Sigmoid colon (tissue), 7 donors: ENCODE measurements at places on chromosomes 2 and 18. TPM values are rescaled to one million over a fixed set of nuclear protein-coding genes. Genes with fewer than 3 reads are reported as not detected.

Gene CRYGD
- total RNA-seq: not detected

GRCh38 chr2:125280265-125280664, 1255.2 kb downstream of the CNTNAP5 start:
- no peak overlapping the region for H3K27ac ChIP-seq
- H3K4me3 ChIP-seq: no peak overlapping the region
- DNase-seq: no peak
- no peaks in the 10 kb centered on the region for H3K27me3 ChIP-seq
- H3K4me1 ChIP-seq: no peaks in the 10 kb centered on the region

Gene LIMS4
- total RNA-seq: 5.5 TPM

- no peaks in the 10 kb centered on the region for H3K36me3 ChIP-seq
- H3K4me3 ChIP-seq: no peak overlapping the region
These were observed 273.2 kb downstream of the BCL2 start for GRCh38 chr18:63046375-63046774.

GRCh38 chr2:170739507-170740046, 24.4 kb downstream of the SP5 start:
- H3K4me3 ChIP-seq: no peak overlapping the region
- no peak for DNase-seq
- H3K36me3 ChIP-seq: no peaks in the 10 kb centered on the region
- no peaks in the 10 kb centered on the region for H3K4me1 ChIP-seq

DNA sequence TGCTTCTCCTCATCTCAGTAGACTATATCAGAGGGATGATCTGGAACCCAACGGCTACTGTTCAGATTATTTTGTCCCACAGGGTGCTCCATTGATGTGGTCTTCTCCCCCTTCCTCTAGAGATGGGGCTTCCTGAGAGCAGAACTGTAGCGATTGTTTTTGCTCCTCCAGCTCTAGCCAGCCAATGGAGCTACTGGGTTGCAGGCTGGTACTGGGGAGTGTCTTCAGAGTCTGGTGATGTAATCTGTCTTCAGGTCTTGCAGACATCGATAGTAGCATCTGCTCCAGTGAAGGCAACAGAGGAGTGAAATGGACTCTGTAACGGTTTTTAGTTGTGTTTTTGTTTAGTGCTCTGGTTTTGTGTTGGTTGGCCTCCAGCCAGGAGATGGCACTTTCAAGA, 621.9 kb downstream of the RNF144A start:
- H3K27ac ChIP-seq: no peak overlapping the region
- no peaks in the 10 kb centered on the region for H3K4me1 ChIP-seq
- no peak overlapping the region for H3K4me3 ChIP-seq
- no peak for DNase-seq

GRCh38 chr18:45167631-45168280, 447.5 kb upstream of the SLC14A2 start:
- no peaks in the 10 kb centered on the region for H3K36me3 ChIP-seq
- H3K27me3 ChIP-seq: no peaks in the 10 kb centered on the region
- DNase-seq: no peak
- no peak overlapping the region for H3K27ac ChIP-seq
- H3K4me3 ChIP-seq: no peak overlapping the region
- H3K4me1 ChIP-seq: peaks cover 16% of the 10 kb centered on the region

- H3K4me3 ChIP-seq: no peak overlapping the region
- no peaks in the 10 kb centered on the region for H3K36me3 ChIP-seq
- no peak for DNase-seq
These were observed 6.9 kb downstream of the CEP68 start for GRCh38 chr2:65062843-65063825.

DNA sequence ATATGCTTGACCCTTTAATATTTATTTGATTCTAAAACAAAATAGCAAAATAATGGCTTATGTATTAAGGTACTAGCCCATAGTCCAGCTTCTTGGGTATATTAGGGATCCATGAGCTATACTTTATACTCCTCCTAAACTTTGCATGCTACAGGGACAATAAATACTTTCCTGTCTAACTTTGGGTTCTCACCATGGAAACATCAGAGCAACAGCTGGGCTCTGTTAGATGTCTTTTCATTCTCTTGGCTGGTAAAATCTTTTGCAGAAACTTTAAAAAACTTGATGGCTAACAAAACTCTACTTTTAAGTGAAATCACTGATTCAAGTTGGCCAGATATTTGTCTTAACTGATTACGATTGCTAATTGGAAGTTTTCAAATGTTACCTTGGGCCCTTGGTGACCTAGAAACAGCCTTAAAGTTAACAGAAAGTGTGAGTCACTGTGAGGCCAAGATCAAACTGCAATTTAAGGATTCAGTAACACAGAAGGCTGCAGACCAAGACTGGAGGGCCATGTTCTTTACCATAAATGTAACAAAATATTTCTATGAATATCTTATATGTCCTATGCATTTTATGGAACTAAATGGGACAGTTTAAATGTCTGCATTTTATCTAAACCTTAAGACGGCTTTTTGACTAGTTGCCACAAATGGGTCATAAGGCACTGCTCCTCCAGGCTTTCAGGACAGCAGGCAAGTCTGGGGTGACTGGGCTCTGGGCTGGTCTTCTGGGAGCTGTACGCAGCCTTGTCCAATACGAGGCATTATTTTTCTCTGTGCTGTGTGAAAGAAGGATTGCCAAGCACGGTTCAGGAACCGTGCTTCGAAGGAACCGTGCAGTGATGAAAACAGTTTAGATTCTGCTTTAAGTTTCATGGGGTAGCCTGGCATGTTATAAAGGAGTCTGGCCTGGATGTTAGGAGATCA, 188.5 kb downstream of the TPGS2 start:
- DNase-seq: no peak
- H3K27me3 ChIP-seq: no peaks in the 10 kb centered on the region
- no peaks in the 10 kb centered on the region for H3K36me3 ChIP-seq
- peak overlapping the region; percentile 35 for H3K27ac ChIP-seq

DNA sequence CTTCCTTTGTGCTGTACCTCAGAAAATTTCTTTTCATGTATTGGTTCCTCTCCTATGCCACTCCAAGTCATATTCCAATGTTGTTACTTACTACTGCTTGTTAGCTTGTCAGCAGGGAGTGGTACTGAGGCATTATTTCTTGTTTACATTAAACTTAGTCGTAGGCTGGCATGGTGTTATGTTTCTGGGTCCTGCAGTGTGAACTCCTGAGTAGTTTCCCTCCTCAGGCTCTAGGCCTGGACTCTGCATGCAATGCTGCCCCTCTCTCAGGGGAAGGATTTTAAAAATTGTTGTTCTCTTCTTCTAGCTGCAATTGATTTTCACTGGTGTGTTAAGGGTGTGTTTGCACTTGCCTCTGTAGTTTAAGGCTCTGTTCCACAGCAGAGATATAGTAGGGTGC, 671.6 kb downstream of the PLCL1 start:
- DNase-seq: no peak
- H3K27me3 ChIP-seq: no peaks in the 10 kb centered on the region
- no peak overlapping the region for H3K27ac ChIP-seq
- no peak overlapping the region for H3K4me3 ChIP-seq
- H3K36me3 ChIP-seq: no peaks in the 10 kb centered on the region
- no peaks in the 10 kb centered on the region for H3K4me1 ChIP-seq

Gene ABCG8
- total RNA-seq: not detected

Gene ARMC9
- total RNA-seq: 24.3 TPM

DNA sequence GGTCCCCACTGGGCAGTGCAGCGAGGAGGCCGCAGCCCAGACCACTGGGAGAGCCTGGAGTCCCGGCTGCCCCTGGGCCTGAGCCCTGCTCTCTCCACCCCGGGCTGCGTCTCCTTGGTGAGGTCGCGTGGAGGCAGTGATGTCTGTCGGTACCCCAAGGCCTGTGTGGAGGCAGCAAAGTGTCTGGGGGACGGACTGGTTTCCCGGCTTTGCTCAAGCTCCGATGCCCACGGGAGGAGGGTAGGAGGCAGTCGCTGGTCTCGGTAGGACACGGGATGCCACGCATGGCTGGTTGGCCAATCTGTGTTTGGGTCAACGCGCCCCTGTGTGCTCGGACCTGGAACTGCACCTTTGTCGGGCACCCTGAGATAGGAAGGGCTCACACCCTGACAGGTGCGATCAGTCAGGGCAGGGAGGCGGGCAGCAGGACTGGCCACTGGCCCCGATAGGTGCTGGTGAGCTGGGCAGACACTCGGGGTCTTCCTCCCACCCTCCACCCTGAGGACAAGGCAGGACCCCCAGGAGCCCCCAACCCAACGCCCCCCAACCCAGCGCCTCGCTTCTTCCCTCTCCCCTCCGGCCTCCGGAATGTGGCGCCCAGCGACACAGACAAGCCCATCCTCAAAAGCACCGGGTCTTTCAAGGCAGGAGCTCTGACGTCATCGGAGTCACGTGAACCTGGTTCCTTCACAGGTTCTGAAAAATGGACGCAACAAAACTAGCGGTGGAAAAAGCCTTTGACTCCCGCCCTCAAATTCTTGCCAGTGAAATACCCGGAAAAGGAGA, 288.6 kb downstream of the NDUFA10 start:
- H3K36me3 ChIP-seq: no peaks in the 10 kb centered on the region
- no peaks in the 10 kb centered on the region for H3K4me1 ChIP-seq
- peaks cover 13% of the 10 kb centered on the region for H3K27me3 ChIP-seq
- H3K4me3 ChIP-seq: no peak overlapping the region
- H3K27ac ChIP-seq: no peak overlapping the region
- no peak for DNase-seq

Gene SNRPD1
- total RNA-seq: 7.2 TPM

GRCh38 chr2:10712185-10712809, 9.1 kb upstream of the ATP6V1C2 start:
- DNase-seq: no peak
- H3K27me3 ChIP-seq: peaks cover 29% of the 10 kb centered on the region
- peaks cover under 1% of the 10 kb centered on the region for H3K4me1 ChIP-seq
- H3K27ac ChIP-seq: no peak overlapping the region

Gene ANKRD23
- total RNA-seq: 5.2 TPM

GRCh38 chr18:59228351-59228750, 8.4 kb downstream of the GRP start:
- H3K27me3 ChIP-seq: no peaks in the 10 kb centered on the region
- no peak for DNase-seq
- no peaks in the 10 kb centered on the region for H3K4me1 ChIP-seq
- H3K27ac ChIP-seq: no peak overlapping the region
- H3K36me3 ChIP-seq: no peaks in the 10 kb centered on the region

DNA sequence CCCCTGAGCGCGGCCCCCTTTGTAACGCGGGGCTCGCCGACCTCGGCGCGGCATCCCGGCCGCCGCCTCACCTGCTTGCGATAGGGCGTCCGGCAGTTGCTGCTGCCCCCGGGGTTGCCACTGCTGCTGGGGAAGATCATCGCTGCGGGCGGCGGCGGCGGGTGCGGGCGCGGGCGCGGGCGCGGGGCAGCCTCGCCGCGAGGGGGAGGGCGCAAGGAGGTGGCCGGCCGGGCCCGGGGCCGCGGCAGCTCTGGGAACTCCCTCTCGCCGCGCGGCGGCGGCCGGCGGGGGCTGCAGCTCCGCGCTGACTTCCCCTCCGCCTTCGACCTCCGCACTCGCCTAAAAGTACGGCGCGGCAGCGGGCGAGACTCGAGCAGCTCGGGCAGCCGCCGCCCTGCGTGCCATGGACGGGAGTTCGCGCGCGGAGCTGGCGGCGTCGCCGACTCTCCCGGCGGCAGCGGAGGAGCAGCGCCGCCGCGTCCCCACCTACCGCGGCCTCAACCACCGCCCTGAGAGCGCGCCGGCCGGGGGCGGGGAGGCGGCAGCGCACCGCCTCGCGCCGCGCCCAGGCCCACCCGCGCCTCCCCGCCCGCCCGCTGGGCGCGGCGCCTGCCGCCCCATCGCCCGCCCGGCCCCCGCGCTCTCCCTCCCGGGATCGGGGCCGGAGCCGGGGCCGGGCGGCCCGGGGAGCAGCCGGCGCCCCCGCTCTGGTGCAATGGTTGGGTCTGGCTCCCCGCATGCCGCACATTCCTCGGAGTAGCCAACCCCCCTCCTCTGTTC, 86.0 kb downstream of the RBMS1 start:
- DNase-seq: peak; percentile 87
- H3K27ac ChIP-seq: peak overlapping the region; percentile 99
- peak overlapping the region; percentile 97 for H3K4me3 ChIP-seq
- H3K4me1 ChIP-seq: peaks cover 72% of the 10 kb centered on the region
- H3K36me3 ChIP-seq: no peaks in the 10 kb centered on the region

DNA sequence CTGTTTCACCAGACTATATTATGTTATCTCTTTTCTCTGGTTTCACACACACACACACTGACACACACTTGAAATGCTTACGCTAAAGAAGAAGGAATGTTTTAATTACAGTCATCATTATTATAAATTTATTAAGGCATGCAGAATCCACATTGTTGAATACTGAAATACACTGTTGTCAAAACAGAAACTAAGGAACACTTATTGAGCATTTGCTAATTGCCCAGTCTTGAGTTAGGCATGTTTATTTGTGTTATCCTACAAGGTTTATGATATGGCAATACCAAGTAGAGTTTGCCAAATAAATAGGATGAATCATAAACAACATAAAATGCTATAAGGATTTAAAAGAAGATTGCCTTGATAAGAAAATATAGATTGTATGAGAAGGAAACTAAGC, 917.0 kb upstream of the PIK3C3 start:
- H3K27ac ChIP-seq: no peak overlapping the region
- H3K36me3 ChIP-seq: no peaks in the 10 kb centered on the region
- H3K27me3 ChIP-seq: no peaks in the 10 kb centered on the region
- no peak for DNase-seq

Gene PSMA8
- not detected for total RNA-seq

DNA sequence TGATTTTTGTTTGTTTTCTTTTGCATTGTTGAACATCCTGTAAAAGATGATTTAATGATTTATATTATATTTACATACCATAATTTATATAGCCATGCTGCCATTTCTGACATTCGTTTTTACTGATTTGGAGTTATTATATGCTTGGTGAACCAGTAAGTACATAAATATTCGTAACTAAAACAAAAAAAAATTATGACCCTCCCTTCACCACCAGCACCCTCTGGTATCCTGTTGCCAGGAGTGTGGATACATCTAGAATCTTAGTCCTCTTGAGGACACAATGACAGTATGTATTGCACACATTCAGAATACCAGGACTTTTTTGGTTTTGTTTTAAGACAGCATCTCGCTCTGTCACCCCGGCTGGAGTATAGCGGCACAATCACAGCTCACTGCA, 43.9 kb upstream of the B3GNT7 start:
- H3K4me1 ChIP-seq: no peaks in the 10 kb centered on the region
- H3K4me3 ChIP-seq: no peak overlapping the region
- no peak overlapping the region for H3K27ac ChIP-seq
- DNase-seq: no peak
- no peaks in the 10 kb centered on the region for H3K36me3 ChIP-seq
- H3K27me3 ChIP-seq: no peaks in the 10 kb centered on the region

DNA sequence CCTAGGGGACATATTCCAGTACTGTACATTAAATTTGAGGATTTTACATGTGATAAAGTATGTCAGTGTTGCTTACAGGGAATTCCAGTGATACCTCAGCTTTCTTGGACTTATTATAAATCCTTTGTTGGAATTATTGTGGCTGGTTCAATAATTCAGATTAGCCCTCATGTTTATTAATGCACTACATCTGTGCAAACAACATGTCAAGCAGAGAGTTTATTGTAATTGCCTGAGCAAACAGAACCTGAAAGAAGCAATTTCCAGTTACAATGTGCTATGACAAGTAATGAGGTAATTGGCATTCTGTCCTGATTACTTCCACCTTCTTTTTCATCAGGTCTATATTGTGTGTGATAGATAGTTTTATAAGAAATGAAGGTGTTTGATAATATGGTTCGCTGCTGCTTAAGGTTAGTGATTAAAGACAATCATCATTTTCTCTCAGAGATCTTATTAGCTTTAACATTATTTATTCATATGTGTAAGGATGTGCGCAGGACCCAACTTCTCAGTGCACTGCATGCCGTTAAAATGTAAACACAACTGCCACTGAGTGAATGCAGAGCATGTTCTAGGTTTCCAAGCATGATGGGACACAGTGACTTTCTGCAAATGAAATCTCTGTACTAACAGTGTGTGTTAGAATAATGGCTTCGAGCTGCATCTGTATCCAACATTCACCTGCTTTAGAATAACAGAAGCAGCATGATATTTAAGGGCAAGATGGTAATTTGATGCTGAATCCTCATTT, 973.7 kb upstream of the POU3F3 start:
- H3K27ac ChIP-seq: no peak overlapping the region
- H3K4me3 ChIP-seq: no peak overlapping the region
- no peaks in the 10 kb centered on the region for H3K27me3 ChIP-seq
- H3K4me1 ChIP-seq: no peaks in the 10 kb centered on the region
